ENCODE measurements at places on chromosomes 12 and 14. TPM values are rescaled to one million over a fixed set of nuclear protein-coding genes. Genes with fewer than 3 reads are reported as not detected.

Gene G2E3
- polyA plus RNA-seq, result 113 TPM

GRCh38 chr12:5985471-5985870 is 40.4 kb upstream of the ANO2 start:
- no peak for DNase-seq

- no peak for DNase-seq
These were observed 293.0 kb upstream of the TBX3 start for GRCh38 chr12:114976959-114977358.

DNA sequence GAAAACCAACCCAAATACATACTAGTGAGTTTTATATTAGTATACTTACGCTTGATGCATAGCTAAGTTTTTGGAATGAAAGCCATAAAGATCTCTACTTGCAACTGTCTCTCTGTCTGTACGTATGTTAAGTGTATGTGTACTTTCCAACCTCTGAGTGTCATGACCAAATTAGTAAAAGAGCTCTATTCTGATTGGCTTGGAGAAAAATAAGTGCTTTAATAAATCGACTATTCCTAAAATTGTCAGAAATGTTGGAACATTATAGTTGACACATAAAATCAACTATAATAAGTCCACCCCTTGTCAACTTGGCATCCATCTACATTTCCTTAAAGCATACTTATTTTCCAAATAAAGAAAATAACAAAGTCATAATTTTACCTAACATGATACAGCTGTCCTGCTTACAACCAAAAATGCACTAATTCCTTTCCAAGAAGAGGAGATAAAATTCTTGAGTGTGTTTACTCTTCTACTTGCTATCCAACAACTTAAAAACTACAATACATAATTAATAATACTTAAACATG is 507.4 kb upstream of the ATP2B1 start:
- no peak for DNase-seq

DNA sequence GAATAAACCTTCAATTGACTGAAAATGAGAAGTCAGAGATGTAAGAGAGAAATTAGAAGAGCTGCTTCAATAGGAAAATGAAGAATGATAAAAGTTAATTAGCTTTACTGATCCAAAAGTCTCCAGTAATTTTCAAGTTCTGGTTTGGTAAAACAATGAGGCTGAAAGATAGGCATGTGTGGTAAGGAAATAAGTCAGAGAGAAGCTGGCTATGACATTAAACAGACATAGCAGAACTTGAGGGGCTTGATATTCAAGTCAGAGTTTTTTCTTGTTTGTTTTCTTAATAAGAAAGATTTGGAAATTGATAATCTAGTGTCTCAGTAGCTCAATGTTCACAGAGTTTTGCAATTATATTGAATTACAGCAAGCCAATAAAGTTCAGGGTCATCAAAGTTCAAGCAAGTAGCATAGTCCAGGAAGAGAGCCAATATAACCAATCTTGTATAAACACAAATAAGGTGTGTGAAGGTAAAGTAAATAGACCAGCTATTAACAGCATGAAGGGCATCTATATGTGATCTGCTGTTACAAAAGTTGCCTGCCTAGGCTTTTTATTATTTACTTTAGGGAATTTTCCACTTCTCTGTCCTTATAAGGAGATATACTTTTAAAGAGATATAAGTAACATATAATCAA is 1111.5 kb downstream of the TRHDE start:
- DNase-seq, result no peak

- DNase-seq, result no peak
These were observed 179.3 kb downstream of the PCNX1 start for GRCh38 chr14:71086567-71086966.
